ENCODE measurements at places on chromosomes 4 and X. TPM values are rescaled to one million over a fixed set of nuclear protein-coding genes. Genes with fewer than 3 reads are reported as not detected.

The XAGE1B gene
- total RNA-seq, result not detected

The CC2D2A gene
- 0.63 TPM for total RNA-seq

The VCX gene
- total RNA-seq, result not detected

The SMARCA1 gene
- 0.73 TPM for total RNA-seq

The MTCP1 gene
- 3.9 TPM for total RNA-seq

The MAGEB17 gene
- total RNA-seq, result not detected

The KLHL13 gene
- total RNA-seq, result 0.63 TPM

The GABRQ gene
- under 0.01 TPM for total RNA-seq

The DCAF8L2 gene
- total RNA-seq, result 0.10 TPM

The RTL3 gene
- not detected for total RNA-seq

The DKC1 gene
- total RNA-seq, result 39.3 TPM

The ADH1B gene
- not detected for total RNA-seq

The MND1 gene
- 0.52 TPM for total RNA-seq

The NAT8L gene
- 0.10 TPM for total RNA-seq

The SSX2B gene
- not detected for total RNA-seq

The BEX5 gene
- 6.8 TPM for total RNA-seq

The IL1RAPL1 gene
- total RNA-seq, result under 0.01 TPM

The CXorf65 gene
- 22.4 TPM for total RNA-seq
